ENCODE measurements at places on chromosomes 4 and X. TPM values are rescaled to one million over a fixed set of nuclear protein-coding genes. Genes with fewer than 3 reads are reported as not detected.

ADGRG2 gene
- 0.16 TPM for total RNA-seq

ANTXR2 gene
- 92.7 TPM for total RNA-seq

ABCD1 gene
- 22.1 TPM for total RNA-seq

ALAS2 gene
- not detected for total RNA-seq

ASB12 gene
- total RNA-seq = not detected

TAB3 gene
- total RNA-seq = 16.4 TPM

Measured in hair follicle dermal papilla cell (primary cell).